ENCODE measurements at places on chromosomes 6 and 20.

DNA sequence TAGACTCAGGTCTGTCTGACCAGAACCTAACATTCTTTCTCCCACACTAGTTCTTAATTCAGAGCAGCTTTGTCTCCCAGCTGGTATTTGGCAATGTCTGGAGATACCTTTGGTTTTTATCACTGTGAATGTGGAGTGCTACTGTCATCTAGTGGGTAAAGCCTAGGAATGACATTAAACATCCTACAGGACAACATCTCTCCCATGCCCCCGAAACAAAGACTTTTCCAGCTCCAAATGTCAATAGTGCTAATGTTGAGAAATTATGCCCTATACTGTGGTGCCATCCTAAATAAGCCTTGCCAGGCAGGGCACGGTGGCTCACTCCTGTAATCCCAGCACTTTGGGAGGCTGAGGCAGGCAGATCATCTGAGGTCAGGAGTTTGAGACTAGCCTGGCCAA is 4.2 kb upstream of the TTPAL start:
- no peak for DNase-seq

- no peak for DNase-seq
These were observed 116.4 kb downstream of the FLRT3 start for GRCh38 chr20:14220986-14221385.

DNA sequence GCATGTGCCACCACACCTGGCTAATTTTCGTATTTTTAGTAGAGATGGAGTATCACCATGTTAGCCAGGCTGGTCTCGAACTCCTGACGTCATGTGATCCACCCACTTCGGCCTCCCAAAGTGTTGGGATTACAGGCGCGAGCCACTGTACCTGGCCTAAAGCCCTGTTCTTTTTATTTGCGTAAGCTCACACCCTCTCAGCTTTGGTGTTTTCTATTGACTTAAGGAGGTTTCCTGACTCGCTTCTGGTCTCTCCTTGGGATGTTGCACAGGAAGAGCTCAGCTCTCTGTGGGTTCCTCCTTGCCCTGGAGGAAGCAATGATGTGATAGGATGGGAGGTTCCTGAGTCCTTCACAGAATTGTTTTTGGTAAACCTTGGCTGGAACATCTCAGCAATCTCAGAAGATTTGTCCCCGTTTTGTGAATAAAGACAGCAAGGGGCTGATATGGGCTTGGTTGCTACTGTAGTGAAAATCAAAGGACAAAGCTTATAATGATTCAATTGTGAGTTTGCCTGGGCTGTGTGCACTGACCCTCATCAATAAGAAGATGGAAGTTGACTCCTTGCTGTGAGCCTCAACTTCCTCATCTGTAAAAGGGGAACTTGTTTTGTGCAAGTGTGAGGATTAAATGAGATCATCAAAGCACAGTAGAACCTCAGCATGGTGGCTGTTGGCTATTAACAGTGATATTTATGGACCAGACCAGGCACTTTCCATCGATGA is 27.0 kb downstream of the TOX2 start:
- DNase-seq: no peak

GRCh38 chr6:42402184-42402583 is 49.5 kb downstream of the TRERF1 start:
- DNase-seq: no peak

DNA sequence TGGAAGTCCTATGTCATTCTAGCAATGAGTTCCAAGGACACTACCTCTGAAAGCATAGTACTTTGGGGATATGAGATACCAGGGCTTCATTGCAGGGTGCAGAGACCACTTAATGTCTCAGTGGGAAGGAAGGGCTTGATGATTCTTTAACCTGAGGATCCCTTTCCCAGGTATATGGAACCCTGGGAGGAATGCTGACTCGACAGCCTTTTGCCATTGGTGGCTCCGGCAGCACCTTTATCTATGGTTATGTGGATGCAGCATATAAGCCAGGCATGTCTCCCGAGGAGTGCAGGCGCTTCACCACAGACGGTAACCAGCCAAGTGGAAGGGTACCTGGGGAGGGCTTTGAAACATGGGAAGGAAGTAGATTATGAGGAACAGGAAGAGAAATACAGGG is 4.2 kb downstream of the PSMB9 start:
- DNase-seq: no peak

- no peak for DNase-seq
These were observed 64.0 kb upstream of the TXNDC5 start for GRCh38 chr6:7974565-7974937.

DNA sequence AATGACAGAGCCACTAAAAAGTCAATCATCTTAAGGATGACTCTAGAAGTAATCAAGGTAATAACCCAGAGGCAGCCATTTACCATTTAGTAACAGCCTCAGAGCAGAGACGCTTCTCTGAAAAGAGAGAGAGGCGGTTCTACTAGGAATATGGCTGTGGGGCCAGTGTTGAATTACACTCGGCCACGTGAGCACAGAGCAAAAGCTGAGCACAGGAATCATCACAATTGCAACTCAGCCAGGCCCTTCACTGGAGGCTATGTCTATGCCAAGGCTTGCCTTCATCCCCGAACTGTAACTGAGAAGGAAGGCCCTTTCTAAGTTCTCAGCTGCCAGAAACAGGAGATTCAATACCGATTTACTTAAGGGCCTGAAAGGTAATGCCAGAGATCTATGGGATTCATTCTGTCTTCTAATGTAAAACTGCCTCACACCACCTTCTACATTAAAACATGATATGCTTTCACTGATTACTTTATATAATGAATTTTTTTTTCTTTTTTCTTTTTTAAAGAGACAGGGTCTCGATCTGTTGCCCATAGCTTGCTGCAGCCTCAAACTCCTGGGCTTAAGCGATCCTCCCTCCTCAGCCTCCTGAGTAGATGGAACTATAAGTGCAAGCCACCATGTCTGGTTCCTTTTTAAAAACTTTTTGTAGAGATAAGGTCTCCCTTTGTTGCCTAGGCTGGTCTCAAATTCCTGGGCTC is 67.6 kb downstream of the NUDT3 start:
- no peak for DNase-seq

DNA sequence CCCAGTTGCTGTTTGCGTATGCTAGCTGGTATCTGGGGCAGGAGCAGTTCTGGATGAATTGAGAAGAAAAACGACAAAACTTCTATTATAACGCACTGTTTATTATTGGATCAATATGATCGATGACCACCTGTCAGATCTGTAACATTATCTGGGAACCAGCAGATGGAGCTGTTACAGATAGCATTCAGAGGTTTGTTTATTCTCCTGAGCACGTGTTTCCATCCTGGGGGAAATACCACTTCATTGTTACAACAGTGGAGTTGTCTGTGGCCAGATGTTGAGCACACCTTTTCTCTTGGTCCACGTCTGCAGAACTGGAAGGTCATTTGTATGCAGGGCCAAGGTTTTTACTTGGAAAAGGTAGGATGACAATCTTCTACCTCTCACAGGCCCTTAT is 16.0 kb upstream of the NKX2-2 start:
- DNase-seq: no peak

DNA sequence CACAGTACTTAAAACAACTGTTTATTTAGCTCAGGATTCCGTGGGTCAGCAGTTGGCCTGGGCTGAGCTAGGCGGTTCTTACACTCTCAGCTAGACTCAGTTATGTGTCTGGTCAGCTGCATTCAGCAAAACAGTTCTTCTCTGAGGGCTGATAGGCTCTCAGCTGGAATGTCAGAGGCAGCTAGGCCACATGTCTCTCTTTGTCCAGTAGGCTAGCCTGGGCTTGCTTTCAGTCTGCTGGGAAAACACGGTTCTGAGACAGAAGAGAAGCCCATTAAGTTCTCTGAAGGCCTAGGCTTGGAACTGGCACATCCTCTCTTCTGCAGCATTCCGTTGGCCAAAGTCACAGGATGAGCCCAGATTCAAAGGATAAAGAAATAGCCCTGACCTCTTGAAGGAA is 65.6 kb downstream of the TULP4 start:
- no peak for DNase-seq

Measured in cardiac septum (tissue), 1 donor.